A549 treated with GW870086 at 1 μM for 4 hours (cell line): ENCODE measurements at places on chromosomes 4 and X. TPM values are rescaled to one million over a fixed set of nuclear protein-coding genes. Genes with fewer than 3 reads are reported as not detected.

GRXCR1 gene
- not detected in 5 replicates for total RNA-seq

P2RY10 gene
- total RNA-seq: not detected in 5 replicates

PLP1 gene
- not detected in 5 replicates for total RNA-seq

AMER1 gene
- total RNA-seq: 1.9 to 2.9 TPM (median 2.6 TPM) in 5 replicates

PLP2 gene
- 339 to 456 TPM (median 423 TPM) in 5 replicates for total RNA-seq

PRSS48 gene
- not detected in 5 replicates for total RNA-seq

HPGDS gene
- not detected in 5 replicates for total RNA-seq

TMPRSS11E gene
- not detected in 5 replicates for total RNA-seq

HDAC6 gene
- total RNA-seq: 22.8 to 30.3 TPM (median 29.1 TPM) in 5 replicates

TBX22 gene
- not detected in 5 replicates for total RNA-seq

PDE6B gene
- not detected in 5 replicates for total RNA-seq

DCAF4L1 gene
- 0.11 to 0.15 TPM (median 0.13 TPM) in 5 replicates for total RNA-seq

TRIM61 gene
- total RNA-seq: not detected in 5 replicates

ATP2B3 gene
- 0.07 to 0.23 TPM (median 0.15 TPM) in 5 replicates for total RNA-seq

MUC7 gene
- total RNA-seq: not detected in 5 replicates

SPANXB1 gene
- total RNA-seq: 2.0 to 2.7 TPM (median 2.3 TPM) in 5 replicates

RAB41 gene
- not detected in 5 replicates for total RNA-seq

NKAP gene
- 6.7 to 7.7 TPM (median 7.3 TPM) in 5 replicates for total RNA-seq

DCAF12L2 gene
- 0.05 to 0.14 TPM (median 0.09 TPM) in 4 of 5 replicates, not detected in the other for total RNA-seq

SYP gene
- total RNA-seq: 2.7 to 3.5 TPM (median 3.0 TPM) in 5 replicates

GRPR gene
- total RNA-seq: 0.15 TPM in 1 of 5 replicates, not detected in the others

NXF2 gene
- total RNA-seq: not detected in 5 replicates
